NCI-H446 treated with DMSO at 0.1 percent for 48 hours (cell line): ENCODE measurements at places on chromosomes 7 and 10.

GRCh38 chr10:102581981-102582580 is 62.2 kb upstream of the TRIM8 start:
- DNase-seq: no peak

GRCh38 chr7:98165827-98166667 is 45.2 kb upstream of the BHLHA15 start:
- no peak for DNase-seq

DNA sequence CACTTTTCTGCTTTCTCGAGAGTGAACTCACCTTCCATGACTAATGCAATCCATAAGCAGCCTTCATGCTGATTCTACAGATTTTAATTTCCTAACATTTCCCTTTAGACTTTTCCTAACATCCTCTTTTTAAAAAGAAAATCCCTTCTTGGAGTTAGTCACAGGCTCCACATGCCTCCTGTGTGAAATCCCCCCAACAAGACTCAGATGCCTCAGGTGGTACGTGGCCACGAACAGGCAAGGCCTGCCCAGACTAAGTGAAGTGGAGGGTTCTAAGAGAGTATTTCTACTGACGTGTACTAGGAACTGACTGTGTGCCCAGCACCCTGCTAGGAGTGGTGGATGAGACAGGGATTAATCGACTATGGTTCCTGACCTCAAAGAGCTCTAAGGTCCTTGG is 125.9 kb upstream of the HPS1 start:
- DNase-seq: no peak

DNA sequence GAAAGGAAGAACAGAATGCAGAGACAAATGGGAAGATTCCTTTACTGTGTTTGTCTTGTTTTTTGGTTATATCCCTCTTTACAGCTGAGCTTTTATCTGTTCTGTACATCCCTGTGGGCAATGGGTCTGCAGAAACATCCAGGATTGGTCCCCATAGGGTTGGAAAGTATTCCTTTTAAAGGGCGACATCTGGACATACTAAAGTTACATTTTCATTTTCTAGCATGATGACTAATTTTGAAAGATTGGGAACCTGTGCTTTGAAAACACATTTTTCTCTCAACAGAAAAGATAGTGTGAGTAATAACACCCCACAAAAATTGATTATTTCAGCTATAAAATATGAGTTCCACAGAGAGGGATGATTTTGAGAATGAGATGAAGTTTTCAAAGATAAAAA is 435.8 kb downstream of the GPAM start:
- DNase-seq: no peak

- DNase-seq: no peak
Observed at GRCh38 chr7:39252916-39253315, 275.2 kb downstream of the POU6F2 start.

DNA sequence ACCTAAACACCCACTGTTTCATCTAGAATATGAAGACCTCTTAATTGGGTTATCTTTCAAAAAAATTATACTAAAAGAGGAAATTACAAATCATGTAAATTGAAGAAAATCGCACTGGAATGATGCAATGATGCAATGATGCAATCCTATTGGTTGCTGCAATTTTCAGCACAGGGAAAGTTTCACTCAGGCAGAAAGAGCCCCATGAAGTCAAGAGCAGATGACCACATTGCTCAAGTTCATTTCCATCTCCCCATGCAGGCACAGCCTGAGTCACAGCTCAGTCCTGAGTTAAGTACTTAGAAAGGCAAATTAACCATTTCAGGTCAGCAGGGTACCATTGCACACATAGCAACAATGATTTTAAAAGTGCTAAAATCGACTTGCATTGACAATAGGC is 180.3 kb upstream of the MYO3A start:
- DNase-seq: no peak

- no peak for DNase-seq
Observed at GRCh38 chr7:103809229-103809994, 180.0 kb downstream of the RELN start.

GRCh38 chr7:117012284-117012683 is 59.0 kb downstream of the ST7 start:
- no peak for DNase-seq

DNA sequence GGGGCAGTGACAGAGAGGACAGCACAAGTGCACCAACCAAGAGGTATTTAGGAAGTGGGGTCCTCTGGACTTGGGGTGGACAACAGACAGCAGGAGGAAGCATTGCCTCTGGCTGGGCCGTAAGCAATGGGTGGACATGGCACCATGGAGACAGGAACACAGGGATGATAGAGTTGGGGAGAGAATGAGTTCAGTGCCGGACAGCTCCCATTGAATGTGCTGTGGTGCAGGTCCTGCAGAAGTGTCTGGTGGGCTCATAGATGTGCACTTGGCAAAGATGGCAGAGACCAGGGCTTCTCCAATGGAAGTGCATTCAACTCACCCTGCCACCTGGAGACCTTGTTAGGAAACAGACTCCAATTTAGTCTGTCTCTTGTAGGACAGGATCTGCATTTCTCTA is 341.5 kb upstream of the ZMIZ1 start:
- DNase-seq: no peak

GRCh38 chr7:142616121-142616643 is 133.1 kb upstream of the PRSS1 start:
- DNase-seq: no peak

GRCh38 chr10:13659887-13660550 is 73.3 kb downstream of the PRPF18 start:
- DNase-seq: peak; percentile 45

- DNase-seq: peak; percentile 20
Observed at GRCh38 chr7:115910541-115911164, 119.9 kb downstream of the TFEC start.

GRCh38 chr10:2980791-2981360 is 86.5 kb upstream of the PFKP start:
- no peak for DNase-seq

- peak; percentile 64 for DNase-seq
Observed at GRCh38 chr7:121833991-121834390, 39.0 kb upstream of the PTPRZ1 start.

DNA sequence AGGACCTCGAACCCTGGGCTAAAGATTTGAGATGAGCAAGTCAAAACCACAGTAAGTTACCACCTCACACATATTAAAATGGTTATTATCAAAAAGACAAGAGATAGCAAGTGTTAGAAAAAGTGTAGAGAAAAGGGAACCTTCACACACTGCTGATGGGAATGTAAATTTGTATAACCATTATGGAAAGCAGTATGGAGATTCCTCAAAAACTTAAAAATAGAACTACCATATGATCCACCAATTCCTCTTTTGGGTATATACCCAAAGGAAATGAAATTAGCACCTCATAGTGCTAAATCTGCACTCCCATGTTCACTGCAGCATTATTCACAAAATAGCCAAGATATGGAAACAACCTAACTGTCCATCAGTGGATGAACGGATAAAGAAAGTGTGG is 20.8 kb upstream of the FRA10AC1 start:
- DNase-seq: no peak

DNA sequence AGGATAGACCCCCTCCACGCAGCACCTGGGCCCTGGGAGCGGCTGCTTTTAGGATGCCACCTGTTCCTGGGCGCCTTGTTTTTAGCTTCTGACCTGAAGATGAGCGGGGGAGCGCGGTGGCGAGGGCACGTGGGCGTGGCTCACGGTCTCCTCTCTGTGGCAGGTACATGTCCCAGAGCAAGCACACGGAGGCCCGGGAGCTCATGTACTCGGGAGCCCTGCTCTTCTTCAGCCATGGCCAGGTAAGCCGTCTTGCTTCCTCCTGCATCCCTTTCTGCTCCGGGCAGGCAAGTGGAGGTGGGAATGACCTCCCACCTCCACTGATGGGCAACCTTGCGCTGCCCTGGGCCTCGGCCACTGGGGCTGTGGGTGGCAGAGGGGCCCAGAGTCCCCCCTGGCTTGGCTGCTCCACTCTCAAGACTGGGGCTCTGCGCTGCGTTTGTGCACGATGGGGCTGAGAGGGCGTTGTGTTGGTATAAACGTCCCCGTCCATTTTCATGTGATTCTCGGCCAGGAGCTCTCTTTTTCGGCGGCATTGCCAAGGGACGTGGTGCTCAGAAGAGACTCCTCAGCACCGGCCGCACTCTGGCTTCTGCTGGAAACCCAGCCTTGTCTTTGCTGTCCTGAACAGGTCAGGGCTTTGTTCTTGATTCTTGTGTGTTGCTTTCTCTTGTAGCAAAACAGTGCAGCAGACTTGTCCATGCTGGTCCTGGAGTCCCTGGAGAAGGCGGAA is 9.7 kb downstream of the GET4 start:
- DNase-seq: no peak

DNA sequence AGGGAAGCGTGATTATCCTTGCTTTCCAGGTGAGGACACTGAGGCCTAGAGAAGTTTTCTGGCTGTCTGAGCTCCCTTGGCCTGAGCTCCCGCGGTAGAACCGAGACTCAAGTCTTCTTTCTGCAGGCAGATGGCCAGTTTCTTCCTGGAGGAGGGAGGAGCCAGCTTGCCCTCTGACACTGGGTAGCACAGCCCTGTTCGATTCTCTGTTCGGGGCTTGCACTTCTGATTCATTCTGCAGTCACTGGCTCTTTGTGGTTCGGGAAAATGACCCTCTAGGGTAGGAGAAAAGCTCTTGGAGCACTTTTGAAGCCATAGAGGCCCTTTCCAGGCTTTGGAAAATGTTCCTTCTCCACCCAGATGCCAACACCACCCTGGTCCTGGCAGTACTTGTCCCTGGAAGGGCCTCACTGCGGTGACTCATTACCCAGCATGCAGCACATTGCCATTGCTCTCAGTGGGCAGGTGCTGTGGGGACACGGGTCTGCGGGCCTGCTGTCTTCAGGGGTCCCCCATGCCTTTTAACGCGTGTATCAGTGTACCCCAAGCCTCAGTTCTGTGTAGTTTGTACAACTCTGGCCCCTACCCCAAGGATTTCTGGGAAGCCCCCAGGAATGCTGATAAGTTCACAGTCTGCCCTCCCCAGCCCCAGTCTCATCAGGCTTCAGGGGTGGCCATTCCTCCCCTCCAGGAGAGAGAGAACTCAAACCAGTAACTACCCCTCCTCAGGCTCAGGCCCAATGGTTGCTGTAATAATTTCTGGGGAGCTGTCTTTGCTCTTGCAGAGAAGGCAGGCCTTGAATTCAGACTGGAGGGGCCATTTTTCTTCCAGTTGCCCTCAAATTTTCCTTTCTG is 11.9 kb downstream of the CHST3 start:
- no peak for DNase-seq

GRCh38 chr7:28107960-28108359 is 72.6 kb downstream of the JAZF1 start:
- no peak for DNase-seq

DNA sequence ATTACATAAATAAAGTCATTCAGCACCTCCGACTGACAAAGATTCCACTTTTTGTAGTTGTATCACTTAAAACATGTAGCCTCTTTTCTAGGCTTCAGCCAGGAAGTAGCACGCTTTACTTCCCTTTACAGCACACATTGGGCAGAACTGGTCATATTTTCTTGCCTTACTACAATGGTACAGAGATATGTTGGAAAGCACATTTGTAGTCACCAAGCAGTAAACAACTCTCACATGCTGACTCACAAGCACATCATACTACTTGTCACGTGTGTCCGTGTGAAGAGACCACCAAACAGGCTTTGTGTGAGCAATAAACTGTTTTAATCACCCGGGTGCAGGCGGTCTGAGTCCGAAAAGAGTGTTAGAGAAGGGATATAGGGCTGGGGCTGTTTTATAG is 1071.8 kb downstream of the DNAJB9 start:
- DNase-seq: no peak

DNA sequence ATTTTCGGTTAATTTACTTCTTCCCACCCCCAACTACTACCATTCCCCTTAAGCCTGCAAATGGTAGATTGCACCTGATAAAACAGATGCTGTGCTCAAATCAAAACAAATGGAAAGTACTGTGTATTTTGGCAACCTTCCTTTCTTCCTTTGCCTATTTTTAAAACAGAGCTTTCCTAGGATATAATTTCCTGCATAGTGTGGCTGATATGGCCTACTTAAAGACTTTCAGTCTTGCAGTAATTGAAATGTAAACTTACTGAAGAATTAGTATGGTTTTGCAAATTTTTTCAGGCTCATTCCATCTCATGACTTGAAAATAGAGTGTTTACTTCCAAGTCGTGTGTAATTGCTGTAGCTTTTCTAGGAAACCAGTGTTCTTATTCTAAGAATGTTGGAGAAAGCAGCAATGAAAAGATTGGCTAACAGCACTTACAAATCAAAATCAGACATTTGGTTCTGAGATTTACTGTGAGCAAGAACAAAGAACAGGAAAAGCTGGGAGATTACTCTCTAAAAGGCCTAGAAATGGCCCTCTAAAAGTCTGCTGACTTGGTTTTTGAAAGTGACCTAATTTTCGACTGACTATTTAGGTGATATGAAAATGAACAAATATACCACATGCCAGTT is 52.0 kb downstream of the REEP3 start:
- peak; percentile 22 for DNase-seq

DNA sequence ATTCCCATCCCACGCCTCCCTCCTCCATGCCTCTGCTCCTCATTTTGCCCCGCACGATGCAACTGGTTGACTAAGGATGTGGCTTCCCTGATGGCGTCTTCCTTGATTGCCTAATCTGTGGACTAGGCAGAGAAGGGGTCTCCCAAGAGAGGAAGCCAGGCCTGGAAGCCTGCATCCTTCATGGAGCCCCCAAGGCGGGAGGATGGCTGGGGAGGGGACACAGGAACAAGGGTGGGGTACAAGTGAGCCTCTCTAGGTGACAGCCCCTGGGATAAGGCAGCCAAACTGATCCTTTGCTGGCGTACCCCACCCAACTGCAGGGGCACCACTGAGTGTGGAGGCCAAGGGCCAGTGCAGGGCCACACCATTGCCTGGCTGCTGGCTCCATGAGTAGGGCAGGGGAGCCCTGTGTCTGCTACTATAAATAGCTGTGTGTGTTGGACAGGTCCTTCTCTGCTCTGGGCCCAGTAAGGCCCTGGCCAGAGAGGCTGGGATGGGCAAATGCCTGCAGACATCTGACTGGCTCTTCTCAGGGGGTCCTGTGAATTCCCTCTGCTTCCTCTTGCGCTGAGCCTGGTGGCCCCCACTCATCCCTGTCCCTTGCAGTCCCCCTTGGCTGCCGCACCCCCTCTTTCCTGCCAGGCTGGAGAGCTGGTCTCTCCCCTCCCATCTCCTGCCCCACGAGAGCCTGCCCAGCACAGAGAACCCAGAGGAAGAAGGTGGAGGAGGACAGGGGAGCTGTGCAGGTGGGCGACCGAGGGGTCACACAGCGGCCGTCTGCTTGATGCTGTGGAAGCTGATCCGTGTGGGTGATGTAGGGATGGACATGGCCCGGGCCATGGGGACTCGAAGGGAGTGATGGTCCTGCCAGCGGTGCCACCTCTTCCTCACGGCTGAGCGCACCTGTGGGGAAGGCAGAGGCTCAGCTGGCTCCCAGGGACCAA is 29.3 kb downstream of the CRHR2 start:
- DNase-seq: no peak

DNA sequence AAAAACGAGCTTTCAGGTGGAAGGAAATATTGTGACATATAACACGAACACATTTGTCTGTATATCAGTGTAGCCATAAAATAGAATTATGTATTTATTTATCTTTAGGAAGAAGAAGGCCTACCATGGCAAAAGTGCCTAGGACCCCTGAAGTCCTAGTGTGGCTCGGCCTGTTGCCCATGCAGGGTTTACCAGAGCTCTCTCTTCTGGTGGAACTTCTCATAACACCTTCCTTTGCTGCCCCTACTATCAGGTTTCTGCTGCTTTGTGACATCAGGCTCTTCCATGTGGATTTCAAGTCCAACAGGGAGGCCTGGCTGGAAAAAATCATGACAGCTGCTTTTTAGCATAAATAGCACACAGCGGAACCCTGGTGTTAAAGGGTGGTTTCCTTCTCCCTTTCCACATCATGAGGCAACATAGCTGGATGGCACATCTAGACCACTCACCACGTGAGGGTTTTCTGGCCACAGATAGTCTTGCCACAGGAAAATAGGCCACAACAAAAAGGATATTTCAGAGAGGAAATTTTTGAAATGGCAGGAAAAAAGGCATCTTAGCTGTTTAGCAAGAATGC is 44.8 kb upstream of the ADO start:
- no peak for DNase-seq
